Right ventricle myocardium inferior (tissue), 1 donor: ENCODE measurements at places on chromosomes 5 and 9. TPM values are rescaled to one million over a fixed set of nuclear protein-coding genes. Genes with fewer than 3 reads are reported as not detected.

DNA sequence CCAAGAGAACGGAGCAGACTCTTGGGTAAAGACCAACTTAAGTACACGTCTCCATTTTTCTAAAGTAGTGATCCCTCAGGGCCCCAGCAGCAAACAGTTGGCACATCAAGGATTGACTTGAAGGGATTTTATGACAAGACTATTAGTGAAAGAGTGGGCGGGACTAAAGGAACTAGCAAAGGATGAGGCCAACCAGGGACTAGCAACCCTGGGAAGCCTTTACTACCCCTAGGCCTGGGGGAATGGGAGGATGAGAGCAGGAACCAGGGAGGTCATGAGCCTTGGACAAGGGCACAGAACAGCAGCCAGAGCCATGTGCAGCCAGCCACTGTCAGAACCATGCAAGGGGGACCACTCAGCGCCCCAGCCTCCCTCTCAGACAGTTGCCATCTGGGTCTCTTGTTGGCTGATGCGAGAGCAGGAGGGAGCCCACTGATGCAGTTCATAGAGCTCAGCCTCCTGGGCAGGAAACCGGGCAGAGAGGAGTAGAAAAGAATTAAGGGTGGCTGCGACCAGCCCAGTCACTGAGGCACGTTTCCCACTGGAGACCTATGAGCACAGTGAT is 28.1 kb downstream of the TGFBI start:
- DNase-seq, result no peak

- DNase-seq, result no peak
Observed at GRCh38 chr9:120441426-120442307, 138.3 kb downstream of the CDK5RAP2 start.

- no peak for DNase-seq
Observed at GRCh38 chr9:99436616-99437015, 214.5 kb downstream of the SEC61B start.

DNA sequence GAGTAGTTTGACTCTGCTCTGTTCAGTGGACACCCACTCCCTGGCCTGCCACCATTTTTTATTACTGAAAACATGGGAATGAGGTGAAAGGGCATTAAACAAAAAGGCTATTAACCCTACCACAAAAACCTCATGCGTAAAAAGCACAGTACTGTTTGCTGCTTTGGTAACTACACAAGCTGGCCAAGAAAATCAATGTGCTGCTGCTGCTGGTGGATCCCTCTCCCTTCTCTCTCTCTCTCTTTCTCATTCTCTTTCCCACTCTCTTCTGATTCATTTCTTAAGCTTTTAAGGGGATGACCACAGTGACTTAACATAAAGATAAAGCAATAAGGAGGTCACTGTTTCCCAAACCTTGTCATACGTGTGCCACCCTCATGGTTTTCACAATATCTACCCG is 183.2 kb upstream of the TBC1D2 start:
- DNase-seq, result no peak

- DNase-seq, result no peak
Observed at GRCh38 chr9:18632632-18633403, 158.9 kb downstream of the ADAMTSL1 start.

- DNase-seq, result no peak
Observed at GRCh38 chr5:73282383-73282782, 109.4 kb downstream of the TMEM174 start.

DNA sequence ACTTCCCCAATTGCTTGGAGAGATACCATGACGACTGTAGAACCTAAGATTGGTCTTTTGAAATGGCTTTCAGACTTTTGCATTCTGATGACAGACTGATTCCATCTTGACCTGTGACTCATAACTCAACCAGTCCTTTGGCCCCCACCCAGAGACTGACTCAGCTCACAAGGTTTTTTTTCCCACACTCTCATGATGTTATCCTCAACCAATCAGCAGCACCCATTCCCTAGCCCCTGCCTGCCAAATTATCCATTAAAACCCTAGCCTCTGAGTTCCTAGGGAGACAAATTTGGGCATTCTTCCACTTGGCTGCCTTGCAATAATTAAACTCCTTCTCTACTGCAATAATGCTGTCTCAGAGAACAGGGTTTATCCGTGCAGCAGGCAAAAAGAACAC is 1263.3 kb upstream of the CDH9 start:
- DNase-seq, result no peak

- no peak for DNase-seq
Observed at GRCh38 chr5:43225649-43226245, 33.7 kb downstream of the NIM1K start.

DNA sequence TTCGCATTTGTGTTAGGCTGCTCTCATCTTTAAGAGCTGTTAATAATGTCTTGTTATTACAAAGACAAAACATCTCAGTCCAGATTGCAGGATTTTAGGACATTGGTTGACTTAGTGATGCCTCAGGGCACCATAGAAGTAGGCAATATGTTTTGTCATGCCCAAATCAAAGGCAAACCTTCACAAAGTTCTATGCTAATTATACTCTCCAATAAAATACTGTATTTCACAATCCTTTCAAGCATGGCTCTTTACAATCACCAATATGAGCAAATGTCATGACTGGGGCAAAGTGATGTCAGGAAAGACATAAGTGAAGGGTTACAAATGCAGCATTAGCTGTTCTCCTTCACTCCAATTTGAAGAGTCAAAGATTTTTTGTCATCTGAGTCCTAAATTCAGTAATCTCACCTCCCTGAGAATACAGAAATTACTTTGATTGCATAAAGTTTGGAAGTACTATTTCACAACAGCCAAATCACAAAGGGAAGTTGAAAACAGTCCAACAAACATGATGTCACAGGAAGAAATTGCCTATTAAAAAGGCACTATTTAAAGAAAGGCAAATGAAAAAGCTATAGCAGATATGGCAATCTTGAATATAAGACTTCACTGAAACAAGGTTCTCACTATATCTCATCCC is 303.2 kb downstream of the PRR16 start:
- DNase-seq, result no peak

- no peak for DNase-seq
Observed at GRCh38 chr9:38060681-38061080, 8.3 kb downstream of the SHB start.

GRCh38 chr5:113320273-113320780 is 114.5 kb downstream of the TSSK1B start:
- no peak for DNase-seq

DNA sequence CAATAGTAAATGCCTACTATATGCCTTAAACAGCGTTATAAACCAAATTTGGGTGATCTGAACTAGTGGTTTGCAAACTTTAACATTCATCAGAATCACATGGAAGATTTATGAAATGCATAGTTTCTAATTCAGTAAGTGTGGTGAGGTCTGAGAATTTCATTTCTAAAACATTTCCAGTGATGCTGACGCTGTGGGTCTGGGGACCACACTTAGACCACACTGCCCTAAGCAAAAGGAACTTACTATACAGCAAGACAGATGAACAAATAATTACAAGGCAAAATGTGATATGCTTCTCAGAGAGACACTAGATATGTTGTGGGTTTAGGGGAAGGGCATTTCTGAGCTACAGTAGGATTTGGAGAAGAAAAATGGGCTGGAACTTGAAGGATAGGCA is 72.6 kb downstream of the OXCT1 start:
- no peak for DNase-seq

- no peak for DNase-seq
Observed at GRCh38 chr9:33307067-33307466, 16.8 kb downstream of the NFX1 start.

DNA sequence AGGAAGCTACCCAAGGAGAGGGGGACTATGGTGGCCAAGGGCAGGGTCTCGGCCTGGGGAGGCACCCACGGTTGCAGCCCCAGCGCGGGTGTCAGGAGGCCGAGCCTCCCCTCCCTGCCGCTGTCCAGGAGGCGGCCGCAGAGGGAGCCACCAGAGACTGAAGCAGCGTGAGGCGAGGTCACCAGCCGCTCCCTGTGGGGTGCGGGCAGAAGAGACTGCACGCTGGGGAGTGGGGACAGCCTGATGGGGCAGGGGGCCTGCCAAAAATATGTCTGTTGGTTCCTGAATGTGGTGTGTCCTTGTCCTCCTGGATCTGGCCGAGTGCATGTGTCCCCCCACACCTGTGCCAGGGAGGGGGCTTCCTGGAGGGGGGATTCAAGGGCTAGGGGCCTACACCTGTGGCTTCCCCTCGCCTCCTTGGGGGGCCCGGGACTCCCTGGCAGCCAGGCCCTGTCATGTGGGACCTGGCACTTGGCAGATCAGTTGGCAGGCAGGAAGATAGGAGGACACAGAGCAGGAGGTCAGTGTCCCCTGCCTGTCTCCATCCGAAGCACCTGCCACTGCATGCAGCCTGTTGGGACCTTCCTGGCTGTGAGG is 131.2 kb downstream of the DAB2IP start:
- peak; percentile 65 for DNase-seq

DNA sequence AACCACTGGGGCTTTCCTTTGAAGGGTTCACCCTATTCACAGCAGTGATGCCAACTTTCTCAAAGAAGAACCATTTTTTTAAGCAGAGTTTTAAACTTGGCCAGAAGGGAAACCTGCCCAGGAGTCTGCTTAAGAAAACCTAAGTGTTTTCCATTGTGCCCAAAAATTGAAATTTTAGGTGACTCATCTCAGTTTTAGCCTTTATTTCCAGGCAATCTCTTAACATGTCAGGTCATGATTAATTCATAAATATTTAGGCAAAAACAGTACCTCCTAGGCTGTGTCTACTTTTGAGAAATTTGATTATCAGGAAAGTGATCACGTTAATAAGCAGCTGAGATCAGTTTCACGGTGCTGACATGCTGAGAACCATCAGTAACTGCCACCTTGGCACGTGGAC is 61.9 kb downstream of the TLE1 start:
- DNase-seq, result no peak

DNA sequence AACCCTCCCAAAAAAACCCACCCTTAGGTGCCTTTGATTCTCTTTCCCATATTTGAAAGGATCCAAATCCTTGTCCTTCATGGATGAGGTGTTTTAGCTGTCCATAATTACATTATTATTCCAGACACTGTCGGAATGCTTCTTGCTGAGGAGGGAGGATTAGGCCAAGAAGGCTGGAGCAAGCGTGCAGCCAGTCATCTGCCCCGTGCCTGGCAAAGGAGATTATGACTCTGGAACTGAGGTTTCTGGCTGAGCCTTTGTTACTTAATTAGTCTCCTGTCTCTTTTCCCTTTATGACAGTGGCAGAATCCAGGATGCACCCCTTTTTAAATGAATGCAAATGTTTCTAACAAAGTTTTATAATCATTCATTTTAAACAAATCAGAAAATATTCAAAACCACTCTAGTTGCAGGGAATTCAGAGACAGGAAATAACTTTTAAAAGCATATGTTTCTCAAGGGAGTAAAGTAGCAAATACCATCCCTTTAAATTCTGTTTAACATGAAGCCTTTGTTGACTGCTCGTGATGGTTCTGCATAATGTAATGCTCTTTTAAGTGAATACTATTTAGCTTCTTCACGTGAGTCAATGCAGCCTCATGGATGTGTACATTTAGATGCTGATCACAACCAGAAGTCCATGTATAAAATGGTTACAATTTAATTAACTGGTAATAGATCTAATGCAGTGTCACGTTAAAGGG is 69.8 kb downstream of the GALNT10 start:
- DNase-seq, result no peak

GRCh38 chr5:158435161-158435616 is 576.2 kb upstream of the CLINT1 start:
- DNase-seq, result no peak

- DNase-seq, result peak; percentile 79
Observed at GRCh38 chr5:150763023-150763769, 4.4 kb upstream of the DCTN4 start.

GRCh38 chr9:69308206-69308931 is 16.6 kb upstream of the ENTREP1 start:
- no peak for DNase-seq

DNA sequence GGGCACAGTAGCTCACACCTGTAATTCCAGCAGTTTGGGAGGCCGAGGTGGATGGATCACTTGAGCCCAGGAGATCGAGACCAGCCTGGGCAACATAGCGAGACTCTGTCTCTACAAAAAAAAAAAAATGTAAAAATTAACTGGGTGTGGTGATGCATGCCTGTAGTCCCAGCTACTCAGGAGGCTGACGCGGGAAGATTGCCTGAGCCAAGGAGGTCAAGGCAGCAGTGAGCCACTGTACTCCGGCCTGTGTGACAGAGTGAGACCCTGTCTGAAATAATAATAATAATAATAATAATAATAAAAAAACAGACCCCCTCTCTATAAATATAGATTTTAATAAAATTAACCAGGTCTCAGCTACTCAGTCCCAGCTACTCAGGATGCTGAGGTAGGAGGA is 179.7 kb downstream of the AOPEP start:
- no peak for DNase-seq

GRCh38 chr9:115142517-115143270 is 24.7 kb upstream of the TNC start:
- no peak for DNase-seq

DNA sequence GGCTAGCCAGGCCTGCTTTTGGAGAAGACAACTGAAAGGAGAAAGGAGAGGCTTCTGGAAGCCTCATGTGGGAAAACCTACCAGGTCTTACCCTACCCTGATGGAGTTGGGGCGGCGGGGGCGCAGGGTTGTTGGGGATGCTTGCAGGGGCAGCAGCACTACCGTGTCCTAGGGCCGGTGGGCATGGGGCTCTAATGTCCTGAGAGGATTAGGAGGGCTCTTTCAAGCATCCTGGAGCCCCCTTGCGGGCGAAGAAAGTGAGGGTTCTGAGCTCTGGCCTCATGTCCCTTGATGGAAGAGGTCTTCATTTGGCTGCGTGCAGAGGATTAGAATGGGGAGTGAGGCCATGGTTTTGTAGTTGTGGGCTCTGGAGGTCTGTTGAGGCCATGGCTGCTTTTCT is 86.9 kb upstream of the PITX1 start:
- no peak for DNase-seq

DNA sequence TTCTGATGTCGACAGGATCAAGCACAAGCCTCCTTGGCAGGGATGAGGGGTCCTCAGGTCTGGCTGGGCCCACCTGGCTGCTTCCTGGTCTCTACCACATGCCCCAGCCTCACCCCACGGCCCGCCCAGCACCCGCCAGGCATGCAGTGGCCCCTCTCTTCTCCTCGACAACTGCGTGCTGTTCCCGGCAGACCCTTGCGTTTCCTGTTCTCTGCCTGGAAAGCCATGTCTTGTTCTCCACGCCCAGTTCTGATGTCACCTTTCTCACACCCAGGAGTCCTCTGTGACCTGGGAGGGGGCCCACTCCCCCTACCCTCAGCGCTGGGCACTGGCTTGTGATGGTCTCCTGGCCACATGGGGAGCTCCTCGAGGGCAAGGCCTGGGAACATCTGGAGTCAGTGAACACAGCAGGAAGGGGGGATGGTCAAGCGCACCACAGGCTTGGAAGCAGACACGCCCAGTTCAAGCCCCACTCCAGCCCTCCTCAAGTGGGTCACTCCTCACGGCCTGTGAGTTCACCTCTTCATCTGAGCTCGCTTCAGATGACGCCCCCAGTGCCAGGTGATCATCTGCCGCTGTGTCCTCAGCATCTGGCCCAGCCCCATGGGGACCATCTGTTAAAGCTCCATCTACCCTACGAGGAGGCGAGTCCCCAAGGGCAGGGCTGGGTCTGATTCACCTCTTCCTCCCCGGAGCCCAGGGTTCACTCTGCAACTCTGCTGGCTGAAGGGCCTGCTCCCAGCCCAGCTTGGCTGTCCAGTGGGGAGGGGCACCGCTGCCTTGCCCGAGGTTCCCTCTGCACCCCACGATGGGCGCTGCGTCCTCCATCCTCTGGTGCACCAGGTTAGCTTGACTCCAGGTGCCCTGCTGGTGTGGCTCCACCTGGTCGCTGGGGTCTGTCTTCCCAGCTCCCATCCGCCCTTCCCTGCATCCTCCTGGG is 133.2 kb upstream of the PHYKPL start:
- no peak for DNase-seq

SYNPO gene
- total RNA-seq, result 587 TPM

CRHBP gene
- total RNA-seq, result 1.3 TPM

DNM1 gene
- total RNA-seq, result 6.1 TPM

FAM78A gene
- 62.9 TPM for total RNA-seq

C6 gene
- total RNA-seq, result 73.3 TPM

FCN2 gene
- not detected for total RNA-seq

SPACA9 gene
- 4.0 TPM for total RNA-seq

TAF1L gene
- not detected for total RNA-seq
